ENCODE measurements at places on chromosomes 4 and X.

DNA sequence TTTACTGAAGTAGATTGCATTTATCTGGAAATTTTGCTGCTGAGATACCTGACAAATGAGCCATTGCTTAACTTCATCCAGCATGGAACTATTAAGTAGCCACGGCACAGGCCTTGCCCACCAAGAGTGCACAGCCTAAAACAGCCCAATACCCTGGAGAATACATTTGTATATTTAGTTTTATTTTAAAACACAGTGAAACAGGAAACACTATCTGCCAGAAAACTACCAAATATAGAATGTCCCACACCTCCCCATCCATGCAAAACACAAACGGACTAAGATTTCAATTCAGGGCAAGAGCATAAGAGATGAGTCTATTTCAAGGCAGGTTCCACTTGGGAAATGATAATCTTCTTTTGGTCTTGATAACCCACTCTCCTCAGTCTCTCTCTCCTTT, 57.1 kb downstream of the MAML3 start:
- DNase-seq: no peak

DNA sequence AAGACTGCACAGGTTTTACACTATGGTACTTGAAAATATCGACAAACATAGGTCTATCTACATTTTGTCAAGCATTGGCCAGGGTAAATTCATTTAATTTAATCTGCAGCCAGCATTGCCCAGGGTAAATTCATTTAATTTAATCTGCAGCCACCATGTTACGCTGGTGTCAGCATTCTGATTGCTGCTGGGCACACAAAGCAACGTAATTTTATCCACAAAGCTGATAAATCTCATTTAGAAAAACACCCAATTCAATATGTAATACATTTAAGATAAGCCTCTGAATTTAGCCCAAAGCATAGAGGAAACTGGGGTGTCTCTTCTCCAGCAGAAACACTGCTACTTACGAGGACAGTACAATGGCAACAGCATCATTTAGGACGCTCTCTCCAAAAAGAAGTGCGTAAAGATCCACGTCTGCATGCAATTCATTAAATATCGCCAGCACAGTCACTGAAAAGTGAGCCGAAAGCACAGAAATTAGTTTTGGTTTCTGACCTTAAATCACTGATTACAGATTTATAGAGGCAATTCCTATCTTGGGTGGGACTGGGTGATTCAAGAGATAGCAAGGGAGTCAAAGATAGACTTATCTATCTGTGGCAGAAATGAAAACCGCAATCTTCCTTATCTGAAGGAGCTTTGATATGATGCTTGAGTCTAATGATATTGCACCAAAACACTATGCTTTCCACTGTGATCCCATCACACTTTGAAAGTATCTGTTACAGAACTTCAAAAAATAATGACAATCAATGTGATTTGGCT, 88.8 kb downstream of the CHST7 start:
- DNase-seq: no peak

DNA sequence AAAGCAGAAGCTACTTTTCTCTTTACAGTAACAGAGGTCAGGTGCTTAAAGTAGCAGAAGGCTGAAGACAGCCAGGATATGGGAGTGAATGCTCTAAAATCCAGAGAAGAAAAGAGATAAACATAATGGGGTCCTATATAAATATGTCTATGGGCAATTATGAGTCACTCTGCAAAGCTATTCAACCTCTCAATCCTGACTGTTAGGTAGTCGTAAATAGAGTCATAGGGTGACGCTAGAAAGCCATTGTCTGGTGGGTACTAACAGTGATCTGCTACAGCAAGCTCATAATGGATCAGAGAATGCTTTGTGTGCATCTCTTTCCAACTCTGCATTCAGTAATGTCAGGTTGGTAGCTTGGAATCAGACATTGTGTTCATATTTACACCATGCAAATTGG, 53.5 kb upstream of the PDE5A start:
- DNase-seq: no peak

- DNase-seq: no peak
Observed at GRCh38 chr4:138911909-138912703, 103.5 kb upstream of the NOCT start.

DNA sequence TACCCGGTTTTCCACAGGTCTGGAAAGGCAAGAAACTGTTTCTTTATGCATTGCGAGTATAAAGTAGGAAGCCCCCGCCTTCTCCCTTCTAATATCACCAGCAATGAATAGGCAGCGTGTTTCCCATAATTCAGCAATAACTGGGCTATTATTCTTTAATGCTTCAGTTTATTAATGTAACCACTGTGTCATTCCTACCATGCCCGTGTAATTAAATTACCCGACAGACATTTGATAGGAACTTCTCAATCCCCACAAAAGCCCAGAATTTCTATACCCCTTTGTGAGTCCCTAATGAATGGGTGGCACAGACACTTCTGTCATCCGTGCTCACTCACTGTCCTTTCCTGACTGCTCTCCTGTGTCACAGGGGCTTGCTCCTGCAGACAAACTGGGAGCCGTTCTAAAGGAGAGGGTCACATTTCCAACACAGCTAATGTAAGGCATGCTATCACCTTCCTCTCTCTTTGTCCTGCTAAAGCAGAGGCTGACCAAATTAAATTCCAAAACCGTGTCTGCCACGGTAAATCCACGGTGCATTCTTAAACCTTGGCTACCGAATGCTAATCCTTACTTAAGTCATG, 108.5 kb upstream of the MID1 start:
- no peak for DNase-seq

DNA sequence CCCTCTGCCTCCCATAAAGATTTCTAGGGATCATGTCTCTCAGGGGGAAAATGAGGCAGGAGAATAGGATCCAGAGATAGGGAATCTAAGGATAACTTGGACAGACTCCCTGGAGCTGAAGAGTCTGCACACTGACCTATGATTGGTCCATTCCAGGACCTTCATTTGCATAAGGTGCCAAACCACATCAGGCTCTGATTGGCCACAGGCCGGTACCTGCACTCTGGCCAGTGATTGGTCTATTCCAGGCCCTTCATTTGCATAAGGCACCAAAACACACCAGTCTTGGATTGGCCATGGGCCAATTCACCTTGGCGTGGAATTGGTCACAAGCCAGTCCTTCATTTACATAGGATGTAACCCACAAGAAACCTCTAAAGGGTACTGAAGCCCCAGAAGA, 4.0 kb upstream of the HERC5 start:
- DNase-seq: no peak
